Retinal pigment epithelial cell (primary cell): ENCODE measurements at places on chromosomes 6 and 20.
A peak's percentile ranks its signal among the peaks of the same experiment; 100 is the strongest.

DNA sequence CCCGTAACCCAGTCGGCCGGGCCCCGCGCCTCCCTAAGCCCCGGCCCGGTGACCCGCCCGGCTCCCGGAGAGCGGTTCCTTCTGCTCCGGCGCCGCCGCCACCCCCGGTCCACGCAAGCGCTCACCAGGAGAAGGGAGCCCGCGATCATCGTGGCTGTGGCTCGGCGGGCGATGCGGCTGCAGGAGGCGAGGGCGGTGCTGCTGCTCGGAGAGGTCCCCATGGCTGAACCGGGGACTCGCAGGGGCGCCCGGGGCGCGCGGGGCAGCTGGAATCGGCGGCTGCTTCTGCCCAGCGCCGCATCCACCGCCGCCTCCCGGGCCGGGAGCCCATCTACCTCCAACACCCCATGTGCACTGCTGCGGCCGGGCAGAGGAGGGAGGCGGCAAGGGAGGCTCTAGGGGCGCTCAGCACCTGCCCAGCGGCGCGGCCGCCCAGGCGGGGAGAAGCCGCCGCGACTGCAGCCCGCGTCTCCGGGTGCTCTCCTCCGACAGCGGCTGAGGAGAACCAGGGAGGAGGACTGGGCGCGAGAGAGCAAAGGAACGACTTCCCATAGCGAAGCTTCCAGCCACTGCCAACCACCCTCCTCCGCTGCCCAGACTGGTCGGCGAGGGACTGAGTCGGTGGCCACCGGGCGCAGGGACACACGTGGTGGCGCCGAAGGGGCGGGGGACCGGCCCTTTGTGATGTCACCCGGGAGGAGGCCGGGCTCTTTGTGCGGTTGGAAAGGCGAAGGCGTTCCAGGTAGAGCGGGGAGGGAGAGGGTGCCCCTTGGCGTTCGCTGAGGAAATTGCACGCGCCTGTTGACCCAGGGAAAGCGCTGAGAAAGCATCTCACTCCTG, at the start of gene TNFRSF21:
TNFRSF21 (minus strand) TSS at position 615 of the 840 bp plus-strand sequence; CDS start at position 221, 394 bp downstream.
- peak; percentile 75 for DNase-seq

- no peak for DNase-seq
Measured at GRCh38 chr6:109296971-109297372, 85.3 kb downstream of the CD164 start.

DNA sequence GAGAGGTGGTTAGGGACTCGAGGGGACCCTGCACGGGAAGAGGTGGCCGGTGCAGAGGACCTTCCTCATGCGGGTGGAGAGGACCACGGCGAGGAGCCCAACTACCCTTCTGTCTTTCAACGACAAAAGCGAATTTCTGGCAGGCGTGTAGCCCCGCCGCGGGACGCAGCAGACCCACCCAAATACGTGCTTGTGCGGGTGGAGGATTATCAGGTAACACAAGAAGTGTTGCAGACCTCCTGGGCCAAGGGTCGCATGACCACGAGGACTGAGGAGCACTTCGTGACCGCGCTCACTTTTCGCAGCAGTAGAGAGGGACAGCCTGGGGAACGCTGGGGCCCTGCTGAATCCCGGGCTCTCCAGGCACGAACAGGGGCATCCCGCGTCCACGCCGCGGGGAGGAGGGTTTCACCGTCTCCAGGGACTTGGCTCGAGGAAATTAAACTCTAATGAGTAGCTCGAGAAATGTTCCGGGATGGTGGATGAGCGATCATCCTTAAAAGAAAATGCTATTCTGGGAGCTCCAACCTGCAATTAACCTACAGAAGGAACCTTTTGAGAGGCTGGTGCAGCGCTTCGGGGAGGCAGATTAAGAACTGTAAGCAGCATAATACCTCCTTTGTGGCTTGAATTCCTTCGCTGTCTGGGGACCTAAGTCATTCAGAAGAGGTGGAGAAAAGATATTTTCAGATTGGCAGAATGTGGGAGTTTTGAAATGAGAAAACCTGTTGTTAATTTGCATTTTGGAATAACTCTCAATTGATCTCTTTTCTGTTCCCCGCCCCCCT, 804 bp downstream of the C6orf141 start:
- DNase-seq = peak; percentile 52

- no peak for DNase-seq
Measured at GRCh38 chr6:21102624-21103023, 490.9 kb upstream of the SOX4 start.

DNA sequence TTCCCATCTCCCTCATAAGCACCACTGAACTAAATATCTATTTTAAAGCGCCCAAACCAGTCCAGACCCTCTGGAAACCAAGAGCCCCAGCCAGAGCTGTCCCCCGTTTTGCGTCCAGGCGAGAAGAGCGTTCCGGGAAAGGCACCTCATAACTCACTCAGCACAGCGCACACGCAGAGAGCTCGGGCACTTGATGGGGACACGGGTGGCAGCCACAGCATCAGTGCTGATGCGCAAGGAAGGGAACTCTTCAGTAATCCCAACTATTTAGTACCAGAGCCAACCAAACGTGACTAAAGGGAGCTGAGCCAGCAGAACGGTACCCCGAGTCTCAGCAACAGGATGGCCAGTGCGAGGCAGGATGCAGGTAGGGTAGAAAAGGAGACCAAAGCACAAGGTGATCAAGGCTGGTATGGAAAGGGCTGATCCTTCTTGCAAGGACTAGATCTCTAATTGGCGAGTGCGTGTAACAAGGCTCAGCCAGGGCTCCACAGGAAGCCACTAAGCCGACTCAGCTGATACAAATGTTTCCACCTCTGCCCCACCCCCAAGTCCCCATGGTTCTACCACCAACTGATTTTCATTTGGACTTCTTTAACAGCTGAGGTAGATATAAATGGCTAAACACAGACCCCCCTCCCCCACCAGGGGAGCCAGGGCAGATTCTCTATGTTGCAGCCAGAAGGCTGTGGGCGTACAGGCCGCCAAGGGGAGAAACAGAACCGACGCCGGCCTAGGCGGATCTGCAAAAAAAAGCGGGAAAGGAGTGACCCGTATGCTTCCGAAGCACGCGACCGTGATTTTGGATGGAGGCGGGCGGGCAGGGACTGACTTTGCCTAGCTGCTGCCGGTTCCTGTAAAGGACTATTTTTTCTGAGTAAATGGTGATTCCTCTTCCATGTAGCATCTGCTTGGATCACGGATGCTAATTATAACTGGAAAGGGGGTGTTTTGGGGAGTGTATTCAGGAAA, 183.5 kb upstream of the COL21A1 start:
- DNase-seq = no peak

DNA sequence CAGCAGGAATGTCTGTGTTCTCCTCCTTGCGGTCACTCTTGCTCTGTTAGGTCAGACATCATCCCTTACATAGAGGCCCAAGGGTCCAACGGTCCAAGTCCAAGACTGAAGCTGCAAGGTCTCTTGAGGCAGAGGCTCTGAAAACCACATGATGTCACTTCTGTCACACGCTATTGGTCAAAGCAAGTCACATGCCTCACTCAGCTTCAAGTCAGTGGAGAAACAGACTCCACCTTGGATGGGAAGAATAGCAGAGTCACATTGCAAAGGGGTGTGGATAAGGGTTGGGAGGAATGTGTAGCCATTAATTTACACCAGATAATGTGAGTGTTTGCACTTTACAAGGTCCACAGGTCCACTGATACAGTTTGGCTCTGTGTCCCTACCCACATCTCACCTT, 17.5 kb downstream of the SLC52A3 start:
- DNase-seq = no peak

DNA sequence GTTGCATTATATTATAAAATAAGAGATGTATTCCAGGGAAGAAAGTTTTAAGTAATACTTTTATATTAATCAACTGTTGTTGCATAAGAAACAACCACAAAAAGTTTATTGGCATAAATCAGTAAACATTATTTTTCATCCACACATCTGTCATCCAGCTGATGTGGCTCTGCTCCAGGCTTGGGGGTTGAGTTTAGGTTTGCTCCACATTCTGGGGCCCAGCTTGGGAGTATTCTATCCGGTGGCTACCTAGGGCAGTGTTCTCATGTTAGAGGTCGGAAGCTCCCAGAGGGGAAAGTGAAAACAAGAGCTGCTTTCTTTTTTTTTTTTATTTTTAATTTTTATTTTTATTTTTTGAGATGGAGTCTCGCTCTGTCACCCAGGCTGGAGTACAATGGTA, 728.4 kb upstream of the FLRT3 start:
- DNase-seq = no peak

DNA sequence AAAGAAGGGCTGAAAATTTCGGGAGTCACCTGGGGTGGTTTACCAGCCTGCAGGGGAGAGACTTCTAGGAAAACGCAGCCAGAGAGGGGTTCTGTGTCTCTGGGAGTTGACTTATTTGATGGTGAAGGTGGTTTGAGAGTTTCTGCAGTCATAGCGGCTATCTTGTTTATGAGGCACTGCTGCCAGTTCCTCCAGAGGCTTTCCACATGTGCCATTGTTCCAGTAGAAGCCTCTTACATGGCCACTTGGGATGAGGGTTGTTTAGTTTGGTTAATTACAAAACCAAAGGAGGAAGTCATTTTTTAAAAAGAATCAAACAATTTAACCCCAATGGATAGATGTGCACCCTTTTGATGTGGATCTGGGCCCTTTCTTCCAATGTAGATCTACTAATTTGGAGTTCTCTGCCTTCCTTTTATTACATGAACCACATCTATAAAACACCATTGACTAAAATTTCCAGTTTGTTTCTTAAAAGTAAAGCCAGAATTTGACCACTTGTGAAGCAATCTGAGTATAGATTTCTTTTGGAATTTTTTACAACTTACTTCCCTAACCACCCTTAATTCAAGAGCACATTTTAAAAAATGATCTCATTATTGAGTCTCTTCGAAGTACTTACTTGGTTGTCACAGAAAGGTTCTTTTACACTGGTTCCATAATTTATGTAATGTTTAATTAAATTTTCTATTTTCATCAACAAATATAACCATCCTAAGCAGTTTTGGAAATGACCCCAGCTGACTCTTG, 97.6 kb downstream of the TCP11 start:
- DNase-seq = no peak

GRCh38 chr6:119347466-119348095, 2.0 kb downstream of the MAN1A1 start:
- DNase-seq = no peak

DNA sequence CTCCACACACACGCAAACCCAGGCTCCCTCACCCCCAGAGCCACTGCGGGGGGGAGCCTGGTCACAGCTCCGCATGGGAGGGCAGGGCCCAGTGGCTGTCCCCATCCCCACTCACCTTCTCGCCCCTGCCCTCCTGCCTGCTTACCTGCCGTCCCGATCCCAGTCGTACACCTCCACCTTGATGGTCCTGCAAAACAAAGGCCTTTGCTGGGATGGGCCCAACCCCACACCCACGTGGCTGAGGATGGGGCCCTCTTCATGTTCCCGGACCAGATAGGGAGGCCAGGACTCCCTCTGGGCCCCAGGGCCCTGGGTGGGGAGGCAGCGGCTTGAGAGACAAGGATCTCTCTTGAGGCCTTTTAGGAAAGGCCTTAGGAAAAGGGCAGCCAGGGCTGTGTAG, 67.6 kb downstream of the RAB44 start:
- no peak for DNase-seq
